ENCODE measurements at places on chromosomes 11 and 22.

- no peak for DNase-seq
These were observed 119.1 kb downstream of the CHST1 start for GRCh38 chr11:45546366-45546765.

DNA sequence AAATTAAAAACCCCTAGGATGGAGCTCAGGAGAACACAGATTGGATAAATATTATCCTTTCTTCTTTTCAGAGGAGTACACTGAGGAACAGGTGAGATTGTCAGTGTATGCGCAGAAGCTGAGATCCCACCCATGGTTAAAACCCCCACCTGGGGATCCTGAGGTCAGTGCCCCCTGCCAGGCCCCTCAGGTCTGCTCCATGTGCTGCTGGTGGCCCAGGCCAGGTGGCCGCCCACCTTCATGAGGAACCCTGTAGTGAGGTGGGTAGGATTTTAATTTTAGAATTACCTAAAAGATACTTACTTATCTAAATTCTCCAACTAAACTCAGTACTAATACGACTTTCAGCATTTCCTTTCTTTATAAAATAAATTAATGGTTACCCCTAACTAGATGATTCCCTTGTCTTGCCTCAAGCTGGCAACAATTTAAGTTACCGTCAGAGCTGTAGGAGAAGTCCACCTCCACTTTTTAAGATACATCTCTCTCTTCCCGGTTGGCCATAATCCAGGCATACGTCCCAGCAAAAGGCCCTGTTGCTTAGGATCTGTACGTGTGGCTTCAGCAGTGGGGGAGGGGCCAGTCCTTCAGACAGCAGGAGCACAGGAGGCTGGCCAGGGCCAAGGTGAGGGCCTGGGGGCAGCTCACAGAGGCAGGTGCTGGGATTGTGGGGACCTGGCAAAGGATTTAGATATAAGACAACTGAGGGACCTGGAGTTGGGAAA lies 61.5 kb upstream of the PITPNB start:
- DNase-seq = no peak

DNA sequence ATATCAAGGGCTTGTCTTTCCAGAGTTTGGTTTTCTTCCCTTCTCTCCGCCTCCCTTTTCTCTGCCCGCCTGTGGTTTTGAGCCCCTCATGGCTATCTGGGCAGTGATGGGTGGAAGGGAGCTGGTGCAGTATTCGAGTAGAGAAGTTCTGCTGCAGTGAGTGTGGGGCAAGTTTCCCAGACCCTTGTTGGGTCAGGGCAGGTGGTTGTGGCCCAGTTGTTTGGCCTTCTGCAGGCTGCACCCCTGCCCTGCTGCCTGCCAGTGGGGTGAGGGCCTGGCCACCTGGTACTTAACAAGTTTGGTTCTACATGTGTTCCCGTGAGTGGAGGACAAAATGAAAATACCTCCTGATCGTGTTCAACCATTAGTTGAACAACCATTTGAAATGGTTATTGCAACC lies 65.2 kb downstream of the PTPRJ start:
- DNase-seq = no peak

- no peak for DNase-seq
These were observed at the start of gene C11orf68 for GRCh38 chr11:65918211-65919140. TSS of gene C11orf68 (minus strand) at chr11:65919062. CDS start at chr11:65919031, 31 bp downstream.

GRCh38 chr22:19843107-19843856 lies 11.4 kb downstream of the GNB1L start:
- no peak for DNase-seq

- DNase-seq = no peak
These were observed 516 bp downstream of the LRFN4 start for GRCh38 chr11:66857234-66857926.

- no peak for DNase-seq
These were observed 3.8 kb upstream of the MUC2 start for GRCh38 chr11:1070594-1071462.

GRCh38 chr11:94330789-94331188 lies 26.4 kb downstream of the IZUMO1R start:
- no peak for DNase-seq

DNA sequence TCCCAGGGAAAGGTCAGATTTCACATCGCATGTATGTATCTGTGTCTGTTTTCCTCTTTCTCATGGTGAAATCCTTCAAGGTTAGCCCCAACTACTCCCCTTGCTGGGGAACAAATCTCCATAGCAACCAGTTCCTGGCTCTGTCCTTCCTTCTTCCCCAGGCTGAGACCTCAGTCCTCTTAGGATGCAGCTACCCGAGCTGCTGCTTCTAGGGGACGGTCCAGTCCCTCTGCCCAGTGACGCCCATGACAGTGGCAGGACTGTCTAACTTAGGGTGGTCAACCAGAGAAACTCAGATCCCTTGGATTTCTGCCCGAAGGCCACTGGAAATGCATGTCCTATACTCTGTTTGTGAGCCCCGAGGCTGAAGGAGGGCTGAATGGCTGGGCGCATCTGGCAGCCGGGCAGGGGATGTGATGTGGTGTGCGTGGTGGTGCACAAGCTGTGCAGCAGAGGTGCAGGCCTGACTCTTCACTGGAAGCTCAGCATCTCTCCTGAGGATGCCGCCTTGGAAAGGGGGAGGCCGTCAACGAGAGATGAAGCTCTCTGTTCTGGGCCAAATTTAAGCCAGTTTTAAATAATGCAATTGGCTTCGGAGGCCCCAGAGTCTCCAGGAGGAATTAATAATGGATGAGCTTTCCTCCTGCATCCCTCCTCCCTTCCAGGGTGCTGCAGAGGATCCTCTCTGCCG lies 118.7 kb upstream of the B3GAT1 start:
- no peak for DNase-seq

GRCh38 chr11:123973816-123974215 lies 3.8 kb downstream of the OR10S1 start:
- no peak for DNase-seq

GRCh38 chr11:64620381-64620971 lies 29.5 kb downstream of the SLC22A12 start:
- DNase-seq = no peak
